T-helper 2 cell (primary cell): ENCODE measurements at places on chromosomes 11 and 22.

GRCh38 chr22:45149671-45150070, 14.1 kb upstream of the NUP50 start:
- no peak for DNase-seq

DNA sequence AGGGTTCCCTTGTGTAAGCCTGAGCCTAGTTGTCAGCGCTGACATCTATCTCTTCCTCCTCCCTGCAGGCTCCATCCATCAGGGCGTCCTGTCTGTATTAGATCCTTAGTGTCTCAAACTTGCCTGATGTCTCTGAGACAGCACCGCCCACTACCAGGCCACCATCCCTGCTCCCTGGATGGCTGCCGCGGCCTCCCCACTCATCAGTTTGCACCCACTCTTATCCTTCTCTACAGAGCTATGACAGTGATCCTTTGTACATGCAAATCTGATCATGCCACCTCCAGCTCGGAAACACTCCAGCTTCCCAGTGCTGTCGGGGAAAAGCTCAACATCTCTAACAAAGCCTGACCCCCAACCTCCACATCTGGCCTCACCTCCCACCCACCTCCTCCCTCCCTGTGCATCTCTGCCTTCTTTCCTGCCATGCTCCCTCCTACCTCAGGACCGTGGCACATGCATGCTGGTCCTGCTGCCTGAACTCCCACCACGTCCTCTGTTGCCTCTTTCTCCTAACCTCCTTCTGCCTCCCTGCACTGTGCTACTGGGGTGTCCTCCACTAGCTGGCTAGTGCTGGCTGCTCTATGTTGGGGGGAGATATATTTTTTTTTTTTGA, 61.6 kb upstream of the EIF3D start:
- DNase-seq = no peak

GRCh38 chr11:10518123-10518522, 22.9 kb downstream of the RNF141 start:
- DNase-seq = no peak

DNA sequence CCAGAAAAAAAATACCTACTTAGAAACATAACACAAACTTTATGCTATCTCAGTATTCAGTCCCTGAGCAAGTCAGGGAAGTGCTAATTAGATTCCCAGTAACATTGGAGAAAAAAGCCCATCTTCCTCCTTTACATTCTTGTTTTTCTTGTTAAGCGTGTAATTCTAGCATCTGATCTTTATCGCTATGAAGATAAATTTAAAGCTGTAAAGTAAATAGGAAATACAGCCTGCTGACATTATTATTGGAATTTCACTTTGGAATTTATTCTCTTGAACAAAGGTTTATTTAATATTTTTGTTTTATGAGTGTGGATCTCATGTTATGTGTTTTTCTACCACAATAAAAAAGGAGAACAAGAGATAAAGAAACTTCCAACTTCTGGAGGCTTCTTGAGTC, 13.9 kb downstream of the ALKBH3 start:
- DNase-seq = no peak

DNA sequence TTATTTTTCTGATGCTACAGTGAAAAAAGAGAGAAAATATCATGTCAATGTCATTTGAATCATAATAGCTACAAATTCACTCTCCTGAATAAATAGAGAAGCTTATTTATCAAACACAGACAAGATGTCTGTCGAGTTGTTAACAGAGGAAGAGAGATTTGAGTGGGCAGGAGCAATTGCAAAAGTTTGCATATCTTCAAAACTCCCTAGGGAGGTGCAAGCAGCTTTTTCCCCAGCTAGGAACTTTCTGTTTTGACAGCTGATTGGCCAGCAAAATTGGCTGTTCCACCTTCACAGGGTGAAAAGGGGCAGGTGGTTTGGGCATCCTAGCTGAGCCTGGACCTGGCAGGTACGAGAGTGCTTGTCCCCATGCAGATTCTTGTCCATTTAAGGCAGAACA, 98.2 kb downstream of the NTM start:
- no peak for DNase-seq

GRCh38 chr22:31828739-31829138, 74.9 kb downstream of the DEPDC5 start:
- DNase-seq = no peak

DNA sequence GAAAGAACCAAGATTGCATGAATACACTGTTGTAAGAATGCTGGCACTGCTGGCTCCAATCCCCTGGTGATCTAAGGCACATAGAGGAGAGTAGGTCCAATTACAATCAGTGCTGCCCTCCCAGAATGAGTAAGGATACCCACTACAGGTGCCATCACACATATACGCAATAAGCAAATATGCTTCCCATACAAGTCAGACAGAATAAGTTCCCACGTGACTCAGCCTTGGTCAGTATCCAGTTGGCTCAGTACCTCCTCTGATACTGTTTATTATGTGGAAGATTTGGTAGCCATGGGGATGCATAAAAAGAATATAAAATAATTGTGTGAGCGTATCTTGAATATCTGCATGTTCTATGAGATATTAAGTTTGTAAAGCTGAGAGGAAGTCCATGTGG, 8.9 kb upstream of the OR2D3 start:
- DNase-seq = no peak

DNA sequence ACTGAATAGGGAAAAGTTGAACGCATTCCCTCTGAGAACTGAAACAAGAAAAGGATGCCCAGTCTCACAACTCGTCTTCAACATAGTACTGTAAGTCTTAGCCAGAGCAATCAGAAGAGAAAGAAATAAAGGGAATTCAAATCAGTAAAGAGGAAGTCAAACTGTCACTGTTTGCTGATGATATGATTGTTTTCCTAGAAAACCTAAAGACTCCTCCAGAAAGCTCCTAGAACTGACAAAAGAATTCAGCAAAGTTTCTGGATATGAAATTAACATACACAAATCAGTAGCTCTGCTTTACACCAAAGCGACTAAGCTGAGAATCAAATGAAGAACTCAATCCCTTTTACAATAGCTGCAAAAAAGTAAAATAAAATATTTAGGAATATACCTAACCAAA, 471.2 kb upstream of the CNTN5 start:
- DNase-seq = no peak

GRCh38 chr11:125890447-125891100, 3.1 kb downstream of the HYLS1 start:
- no peak for DNase-seq

GRCh38 chr11:87368858-87369480, 331.2 kb downstream of the TMEM135 start:
- DNase-seq = no peak

DNA sequence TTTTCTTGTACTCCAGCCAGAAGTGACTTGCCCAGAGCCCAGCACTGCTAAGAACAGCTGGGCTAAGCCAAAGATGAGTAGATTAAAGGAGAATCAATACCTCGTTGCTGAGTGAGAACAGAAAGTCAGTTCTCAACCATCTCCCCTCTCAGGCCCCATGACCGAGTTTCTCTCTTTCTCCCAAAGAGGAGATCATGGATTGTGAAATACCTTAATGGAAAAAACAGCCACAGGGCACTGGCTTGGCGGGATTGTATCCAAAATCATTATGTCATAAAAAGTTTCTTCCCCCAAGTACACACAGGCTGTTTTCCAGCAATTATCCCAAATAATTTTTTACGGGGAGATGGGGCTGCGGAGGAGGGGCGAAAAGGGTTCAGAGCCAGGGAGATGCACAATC, 111.8 kb upstream of the TMEM45B start:
- no peak for DNase-seq

DNA sequence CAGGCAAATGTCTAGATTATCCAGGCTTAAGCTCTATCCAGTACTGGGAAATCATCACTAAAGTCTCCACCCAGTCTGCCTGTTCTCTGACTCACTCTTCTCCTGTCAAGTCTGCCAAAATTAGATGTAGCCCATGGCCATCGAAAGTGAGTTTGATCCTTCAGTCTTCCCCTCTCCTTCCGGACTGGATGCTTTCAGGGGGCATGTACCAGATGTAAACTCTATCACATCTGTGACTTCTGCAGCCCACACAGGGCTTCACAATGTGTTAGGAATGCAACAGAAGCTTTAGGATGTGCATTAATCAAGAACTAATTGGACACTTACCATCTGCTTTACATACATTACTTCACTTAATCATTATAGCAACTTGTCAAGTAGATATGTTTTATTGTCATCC, 12.3 kb downstream of the ME3 start:
- no peak for DNase-seq

DNA sequence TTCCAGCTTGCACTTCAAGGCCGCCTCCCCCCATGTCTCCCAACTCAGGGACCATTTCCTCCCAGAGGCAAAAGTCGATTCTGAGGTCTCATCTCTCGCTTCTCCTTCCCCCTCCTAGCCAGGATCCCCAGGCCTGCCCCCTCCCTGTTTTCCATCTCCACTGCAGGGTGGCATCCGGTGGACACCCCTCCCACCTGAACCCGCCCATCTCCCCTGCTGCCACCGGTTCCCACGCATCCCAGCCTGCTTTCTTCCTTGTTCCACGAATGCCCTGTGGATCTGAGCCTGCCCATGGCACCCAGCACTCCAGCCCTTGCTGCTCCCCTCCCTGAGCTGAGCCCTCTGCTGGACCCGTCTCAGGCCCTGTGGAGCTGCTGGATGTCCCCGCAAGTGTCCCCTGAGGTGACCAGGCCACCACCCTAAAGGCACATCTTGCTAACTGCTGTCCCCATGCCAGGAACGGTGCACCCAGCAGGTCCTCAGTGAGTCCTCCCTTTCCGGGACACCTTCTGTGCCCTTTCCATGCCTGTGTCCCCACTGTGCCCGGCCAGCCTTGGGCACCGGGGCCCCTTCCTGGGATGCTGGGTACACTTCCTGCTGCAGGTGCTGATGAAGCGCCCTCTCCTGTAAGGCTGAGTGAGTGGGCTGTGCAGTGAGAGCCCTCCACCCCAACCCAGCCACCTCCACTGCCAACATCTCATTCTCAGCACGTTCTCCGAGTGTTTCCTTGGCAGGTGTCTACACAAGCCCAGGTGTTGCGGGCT, 936 bp downstream of the IL17REL start:
- no peak for DNase-seq

- no peak for DNase-seq
These were observed 859 bp upstream of the ACCS start for GRCh38 chr11:44065161-44065661.

DNA sequence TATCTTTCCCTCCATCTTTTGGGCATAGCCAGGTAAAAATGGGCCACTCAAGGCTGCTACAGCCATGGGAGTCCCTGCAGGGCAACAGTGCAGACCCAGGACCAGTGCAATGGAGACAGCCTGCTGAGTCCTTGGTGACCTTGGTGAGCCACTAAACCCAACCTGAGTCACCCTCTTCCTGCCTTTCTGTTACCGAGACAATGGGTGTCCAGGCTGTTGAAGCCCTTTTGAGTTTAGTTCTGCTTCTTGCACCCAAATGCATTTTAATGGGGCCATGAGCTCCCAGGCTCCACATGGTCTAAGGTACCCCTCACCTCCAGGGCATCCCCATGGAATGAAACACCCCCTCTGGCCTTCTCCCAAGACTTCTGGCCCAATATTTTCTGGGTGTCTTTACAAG, 874 bp upstream of the PLAAT4 start:
- DNase-seq = peak; percentile 35

DNA sequence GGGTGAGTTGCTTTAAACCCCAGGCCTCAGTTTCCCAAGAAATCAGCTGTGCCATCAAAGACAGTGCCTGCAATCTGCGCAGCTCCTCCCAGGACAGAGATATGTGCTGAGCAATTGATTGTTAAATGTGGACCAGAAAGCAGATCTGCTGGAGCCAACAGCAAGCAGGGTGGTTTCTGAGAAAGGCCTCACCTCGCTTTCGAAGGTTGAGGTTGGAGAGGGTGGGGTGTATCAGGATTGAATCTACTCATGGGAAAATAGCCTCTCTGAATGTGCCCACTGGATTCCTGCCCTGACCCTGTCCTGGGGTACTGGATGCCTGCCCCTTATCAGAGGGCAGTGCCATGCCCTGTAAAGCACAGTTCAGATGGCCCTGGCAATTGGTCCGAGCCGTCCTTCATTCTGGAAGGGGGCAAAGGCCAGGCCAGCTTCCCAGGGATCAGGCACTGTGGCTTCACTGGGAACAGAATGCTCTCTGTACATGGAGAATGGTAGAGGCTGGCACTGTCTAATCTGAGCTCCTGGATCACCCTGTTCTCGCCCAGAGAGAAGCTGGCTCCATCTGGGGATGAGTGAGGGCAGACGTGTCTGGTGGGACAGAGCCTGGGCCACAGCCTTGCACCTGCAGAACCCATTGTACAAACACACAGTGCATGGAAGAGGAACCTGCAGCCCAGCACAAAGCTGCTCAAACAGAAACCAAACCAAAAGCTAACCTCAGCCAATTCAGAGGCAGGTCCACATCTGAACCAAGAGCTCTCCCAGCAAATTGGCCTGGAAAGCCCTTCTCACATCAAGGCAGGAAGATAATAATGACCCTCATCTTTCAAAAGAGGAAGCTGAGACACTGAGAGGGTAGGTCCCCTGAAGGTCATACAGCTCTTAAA, 15.2 kb downstream of the DHCR7 start:
- DNase-seq = no peak

GRCh38 chr11:45484326-45484883, 181.0 kb downstream of the CHST1 start:
- DNase-seq = no peak

GRCh38 chr11:130122141-130122575, 37.4 kb upstream of the ST14 start:
- DNase-seq = peak; percentile 50
